CD4-positive, alpha-beta T cell treated with Interferon alpha-2 for 1 hour (primary cell): ENCODE measurements at places on chromosomes 11 and 22.

DNA sequence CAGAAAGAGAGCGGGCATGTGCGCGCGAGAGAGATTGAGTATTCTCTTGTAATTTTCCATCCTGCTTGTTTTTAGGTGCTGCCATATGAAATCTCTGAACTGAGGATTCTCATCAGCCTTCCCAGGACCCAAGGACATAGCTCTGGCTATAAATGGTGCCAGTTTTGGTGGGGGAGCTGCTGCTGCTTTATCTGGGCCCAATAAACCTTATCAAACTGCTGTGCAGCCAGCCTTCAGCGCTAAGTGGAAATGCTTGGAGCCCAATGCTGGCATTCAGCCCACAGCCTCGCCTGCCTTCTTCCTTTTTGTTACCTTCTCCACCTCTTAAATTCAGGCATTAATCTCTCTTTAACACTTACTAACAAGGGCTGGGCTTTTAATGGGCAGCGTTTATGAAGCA is 2.4 kb upstream of the ZBTB16 start:
- no peak for DNase-seq

DNA sequence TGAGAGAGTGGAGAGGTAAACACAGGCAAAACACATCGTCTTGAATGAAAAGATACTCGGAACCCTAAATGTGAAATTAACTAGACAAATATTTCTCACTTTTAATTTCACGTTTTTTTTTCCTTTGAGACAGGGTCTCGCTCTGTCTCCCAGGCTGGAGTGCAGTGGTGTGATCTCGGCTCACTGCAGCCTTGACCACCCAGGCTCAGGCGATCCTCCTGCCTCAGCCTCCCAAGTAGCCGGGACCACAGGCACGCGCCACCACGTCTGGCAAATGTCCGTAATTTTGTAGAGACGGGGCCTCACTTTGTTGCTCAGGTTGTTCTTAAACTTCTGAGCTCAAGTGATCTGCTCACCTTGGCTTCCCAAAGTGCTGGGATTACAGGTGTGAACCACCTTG is 7.4 kb upstream of the SHANK3 start:
- DNase-seq: no peak

- DNase-seq: no peak
These were observed 477.0 kb upstream of the CHORDC1 start for GRCh38 chr11:90699791-90700400.

DNA sequence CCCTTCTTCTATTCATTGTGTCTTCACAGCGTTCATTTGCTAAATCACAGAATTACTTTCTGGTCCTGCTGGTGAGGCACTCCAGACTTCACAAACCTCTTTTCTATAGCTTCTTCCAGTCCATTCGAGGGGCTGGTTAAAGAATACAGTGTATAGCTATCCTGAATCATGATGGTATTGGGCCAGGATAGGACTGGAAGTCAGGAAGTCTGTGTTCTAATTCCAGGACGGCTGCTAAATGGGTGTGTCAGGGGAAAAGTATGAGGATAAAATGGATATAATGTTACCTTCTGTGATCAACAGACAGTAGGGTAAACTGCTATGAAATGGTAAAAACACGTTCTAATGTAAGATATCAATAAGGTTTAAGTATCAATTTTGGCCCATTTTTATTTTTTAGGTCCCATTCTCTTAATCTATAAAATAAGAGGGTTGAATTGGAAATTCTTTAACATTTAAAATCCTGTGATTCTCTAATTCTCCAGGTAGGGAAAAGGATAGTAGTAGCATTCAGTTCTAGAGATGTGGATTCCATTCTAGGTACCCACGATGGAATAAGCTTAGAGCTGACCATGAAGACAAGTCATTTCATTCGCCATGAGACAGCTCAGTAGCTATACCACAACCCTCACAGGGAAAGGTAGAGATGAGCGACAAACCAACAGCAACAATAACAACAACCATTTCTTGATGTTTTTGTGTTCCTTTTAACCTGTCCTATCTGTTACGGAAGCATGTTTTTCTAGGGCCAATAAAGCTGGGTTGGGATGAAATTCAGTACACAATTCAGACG is 96.1 kb downstream of the SLC1A2 start:
- DNase-seq: no peak

DNA sequence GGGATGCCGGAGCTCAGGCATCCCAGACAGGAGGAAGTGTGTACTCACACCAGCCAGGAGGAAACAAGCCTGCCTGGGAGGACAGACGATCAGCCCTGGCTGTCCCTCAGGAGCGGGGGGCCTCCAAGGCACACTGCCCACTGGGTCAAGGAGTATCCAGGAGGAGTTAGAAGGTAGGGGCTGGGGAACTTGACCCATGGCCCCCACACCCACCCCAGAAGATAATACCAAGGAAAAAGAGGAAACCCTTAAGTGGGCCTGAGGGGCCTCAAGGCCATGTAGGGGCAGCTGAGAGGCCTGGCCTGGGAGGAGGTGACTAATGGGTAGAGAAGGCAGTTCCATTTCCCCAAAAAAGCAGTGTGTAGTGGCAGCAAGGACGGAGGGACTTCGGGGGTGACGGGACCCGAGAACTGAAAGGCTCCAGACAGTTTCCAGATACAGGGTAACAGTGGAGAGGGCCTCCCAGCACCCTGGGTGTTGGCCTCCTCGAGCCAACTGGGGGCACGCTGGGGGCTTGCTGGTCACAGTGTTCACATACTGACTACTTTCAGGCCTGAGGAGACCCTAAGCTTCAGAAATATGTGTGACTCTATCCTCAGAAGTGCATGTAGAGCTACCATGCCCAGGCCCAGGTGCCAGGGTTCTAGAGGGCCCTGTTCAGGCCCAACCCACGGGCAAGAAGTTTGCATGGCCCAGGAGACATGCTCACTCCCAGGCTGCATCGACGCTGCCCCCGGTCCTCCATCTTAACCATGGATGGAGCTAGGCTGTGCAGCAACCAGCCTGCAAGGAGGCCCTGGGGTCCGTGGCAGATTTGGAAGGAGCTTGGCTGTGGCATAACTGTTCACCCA is 75.7 kb upstream of the PITPNB start:
- DNase-seq: no peak

DNA sequence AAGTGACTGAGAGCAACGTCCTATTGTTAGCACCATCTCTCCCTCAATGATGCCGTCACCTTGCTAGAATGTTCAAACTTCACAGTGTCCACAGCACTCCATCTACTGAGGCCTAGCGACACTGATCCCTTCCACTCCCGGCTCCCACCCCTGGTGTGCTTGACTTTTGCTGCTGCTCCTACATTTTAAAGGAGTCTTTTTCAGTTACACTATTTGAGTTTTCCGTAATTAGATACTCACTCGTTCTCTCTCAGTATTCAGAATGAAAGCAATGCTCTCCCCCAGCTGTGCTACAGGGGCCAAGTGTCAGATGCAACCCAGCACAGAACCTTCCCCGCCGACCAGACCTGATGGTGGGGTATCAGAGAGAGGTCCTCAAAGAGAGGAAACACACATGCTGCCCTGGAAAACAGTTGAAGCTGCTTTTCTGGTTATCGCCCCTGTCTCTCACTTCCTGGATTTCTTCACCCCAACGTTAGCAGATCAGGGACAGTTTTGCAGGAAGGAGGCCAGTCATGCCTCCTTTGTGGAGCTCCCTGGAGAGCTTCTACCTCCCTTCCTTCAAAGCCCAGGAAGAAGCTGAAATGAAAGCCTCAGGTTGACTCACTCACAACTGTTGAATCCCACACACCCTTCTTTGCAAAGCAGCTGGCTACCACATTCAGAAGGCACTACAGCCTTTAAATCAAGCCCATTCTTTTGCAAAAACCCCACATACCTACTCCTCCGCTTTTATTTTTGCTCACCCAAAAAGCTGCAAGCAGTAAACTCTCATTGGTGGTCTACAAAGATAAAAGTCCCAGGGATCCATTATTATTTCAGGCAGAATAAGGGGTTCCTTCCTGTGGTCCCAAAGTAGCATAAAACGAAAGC is 23.5 kb downstream of the LARGE1 start:
- no peak for DNase-seq
